CD4-positive, alpha-beta T cell treated with Interleukin-21 for 1 hour (primary cell): ENCODE measurements at places on chromosomes 12 and 14.
A peak's percentile ranks its signal among the peaks of the same experiment; 100 is the strongest.

DNA sequence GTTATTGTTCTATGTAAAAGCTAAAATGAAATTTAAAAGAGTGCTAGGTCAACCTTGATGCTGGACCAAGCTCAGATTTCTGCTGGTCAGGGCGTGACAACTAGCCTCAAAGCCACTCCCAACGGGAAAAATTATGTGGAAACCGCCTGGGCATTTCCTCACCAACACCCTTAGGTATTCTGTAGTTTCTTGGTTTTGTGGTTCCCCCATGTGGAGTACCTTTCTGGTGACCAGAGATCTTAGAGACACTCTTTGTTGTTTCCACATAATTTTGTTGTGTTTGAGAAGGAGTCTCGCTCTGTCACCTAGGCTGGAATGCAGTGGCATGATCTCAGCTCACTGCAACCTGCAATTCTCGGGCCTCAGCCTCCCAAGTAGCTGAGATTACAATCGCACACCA lies 119.9 kb downstream of the DENND5B start:
- DNase-seq, result no peak

DNA sequence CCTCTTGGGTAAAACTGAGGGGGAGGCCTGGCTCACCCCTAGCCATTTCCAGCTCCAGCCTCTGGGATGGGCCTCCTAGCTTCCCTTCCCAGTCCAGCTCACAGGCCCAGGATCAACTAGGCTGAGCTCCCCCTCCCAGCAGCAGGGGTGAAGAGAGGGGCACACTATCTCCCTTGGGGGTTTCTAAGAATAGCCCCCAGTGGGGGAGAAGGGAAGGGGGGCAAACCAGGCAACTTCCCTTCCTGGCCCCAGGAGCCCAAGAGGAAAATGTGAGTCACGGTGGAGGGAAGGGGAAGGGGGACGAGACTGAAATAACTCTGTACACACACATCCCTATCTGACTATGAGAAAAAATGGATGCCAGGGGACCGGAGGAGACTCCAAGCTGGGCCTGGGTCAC lies 9.0 kb downstream of the ADCY6 start:
- DNase-seq, result no peak

DNA sequence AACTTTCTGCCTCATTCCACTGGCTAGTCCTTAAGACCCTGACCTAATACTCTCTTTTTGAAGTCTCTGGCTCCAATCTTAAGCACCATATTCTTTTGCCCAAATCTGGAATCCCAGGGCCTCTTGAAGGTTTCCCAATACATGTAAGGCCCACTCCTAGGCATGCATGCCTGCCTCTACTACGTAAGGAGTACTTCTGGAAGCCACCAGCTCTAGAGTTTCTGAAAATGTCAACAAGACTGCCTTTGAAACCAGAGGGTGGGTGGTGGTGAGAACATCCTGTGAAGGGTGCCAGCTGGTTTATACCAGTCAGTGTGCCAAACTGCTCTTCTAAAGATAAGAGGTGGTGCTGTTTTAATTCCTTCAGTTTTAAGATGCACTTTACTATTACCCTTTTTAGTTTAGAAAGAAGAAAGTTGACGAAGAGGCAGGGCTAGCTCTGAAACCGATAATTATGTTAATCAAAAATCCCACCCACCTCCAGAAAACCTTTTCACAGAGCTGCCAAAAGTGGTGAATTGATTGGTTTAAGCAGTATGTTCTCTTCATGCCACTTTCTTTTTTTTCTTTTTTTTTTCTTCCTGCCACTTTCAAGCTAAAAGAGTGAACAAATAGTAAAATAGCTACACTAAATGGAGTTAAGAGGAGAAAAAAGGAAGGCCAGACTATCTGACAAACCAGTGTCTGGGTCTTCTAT lies 8.7 kb upstream of the WDR89 start:
- DNase-seq, result peak; percentile 74

DNA sequence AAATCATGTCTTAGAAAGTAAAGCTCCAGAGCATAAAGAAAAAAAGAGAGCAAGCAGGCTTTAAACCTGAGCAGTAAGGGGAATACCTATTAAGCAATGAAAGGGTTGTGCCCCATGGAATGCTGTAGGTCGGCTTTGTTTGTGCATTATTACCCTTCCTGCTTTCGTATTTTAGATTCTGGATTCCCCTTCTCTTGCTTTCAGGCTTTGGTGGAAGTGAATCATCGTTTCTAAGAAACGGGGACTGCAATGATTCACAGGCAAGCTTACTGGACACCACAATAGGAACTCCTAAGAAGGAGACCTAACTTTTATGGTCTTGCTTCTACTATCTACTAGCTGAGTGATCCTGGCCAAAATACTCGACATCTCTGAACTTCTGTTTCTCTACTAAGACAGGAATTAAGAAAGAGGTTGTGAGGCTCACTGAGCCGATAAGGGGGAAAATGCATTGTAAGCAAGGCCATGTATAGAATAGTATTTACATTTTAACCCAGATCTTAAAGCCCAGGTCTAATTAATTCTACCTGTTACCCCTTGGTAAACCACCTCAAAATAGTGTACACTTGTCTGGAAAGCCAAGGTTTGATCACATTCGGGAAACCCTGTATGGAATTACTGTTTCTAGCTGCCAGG lies 1.2 kb upstream of the BMAL2 start:
- peak; percentile 1 for DNase-seq

DNA sequence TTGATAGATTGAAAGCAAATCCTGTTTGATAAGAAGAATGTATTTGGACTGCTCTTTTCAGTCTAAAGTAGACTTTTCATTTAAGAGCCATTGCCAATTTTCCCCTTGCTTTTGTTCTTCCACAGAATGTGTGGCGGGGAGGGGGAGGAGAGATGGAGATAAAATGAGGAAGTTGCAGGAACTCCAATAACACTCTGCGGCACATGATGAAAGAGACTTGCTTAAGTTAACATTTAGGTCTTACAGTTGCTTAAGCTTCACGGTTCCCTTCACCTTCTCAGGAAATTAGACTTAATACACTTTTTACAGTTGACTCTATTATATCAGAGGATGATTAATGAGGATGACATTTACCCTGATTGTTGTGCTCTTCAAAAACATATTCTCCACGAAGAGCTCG lies 537.3 kb downstream of the TMTC2 start:
- DNase-seq, result no peak

- DNase-seq, result no peak
Measured at GRCh38 chr12:31510034-31510433, 80.9 kb downstream of the DENND5B start.

DNA sequence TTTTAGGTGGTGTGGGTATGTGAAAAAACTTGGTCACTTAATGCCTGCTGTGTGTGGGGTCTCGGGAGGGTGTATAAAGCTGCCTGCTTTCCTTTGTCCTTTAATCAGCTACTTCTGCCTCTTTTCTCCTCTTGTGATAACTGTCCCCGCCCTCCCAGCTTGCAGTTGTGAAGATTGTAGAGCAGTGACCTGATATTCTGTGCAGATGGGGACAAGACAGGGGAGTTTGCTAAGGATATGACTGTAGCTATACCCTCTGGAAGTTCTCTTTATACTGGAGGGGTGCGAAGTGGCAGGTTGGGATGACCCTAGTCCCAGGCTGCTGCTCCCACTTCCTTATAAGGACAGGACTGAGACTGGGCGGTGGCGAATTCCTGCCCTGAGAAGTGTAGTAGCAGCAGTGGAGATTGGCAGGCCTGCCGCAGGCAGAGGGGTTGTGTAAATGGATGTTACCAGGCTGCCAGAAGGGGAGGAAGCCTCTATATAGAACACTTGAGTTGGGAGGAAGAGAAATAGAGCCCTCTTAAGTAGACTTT lies 835 bp downstream of the MYL6 start:
- peak; percentile 38 for DNase-seq

DNA sequence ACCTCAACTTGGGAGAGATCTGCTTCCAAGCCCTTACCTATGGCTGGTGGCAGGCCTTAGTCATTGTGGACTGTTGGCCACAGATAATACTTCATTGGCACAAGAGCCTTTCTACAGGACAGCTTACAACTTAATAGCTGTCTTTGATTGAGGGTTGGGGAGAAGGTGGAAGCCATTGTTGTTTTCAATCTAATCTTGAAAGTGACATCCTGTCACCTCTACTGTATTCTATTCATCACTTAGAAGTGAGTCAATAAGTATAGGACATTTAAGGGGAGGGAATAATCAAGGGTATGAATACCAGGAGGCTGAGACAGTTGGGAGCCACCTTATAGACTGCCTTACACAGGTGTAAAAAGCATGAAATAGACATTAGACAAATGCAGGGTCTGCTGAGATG lies 906.3 kb downstream of the NRXN3 start:
- no peak for DNase-seq

DNA sequence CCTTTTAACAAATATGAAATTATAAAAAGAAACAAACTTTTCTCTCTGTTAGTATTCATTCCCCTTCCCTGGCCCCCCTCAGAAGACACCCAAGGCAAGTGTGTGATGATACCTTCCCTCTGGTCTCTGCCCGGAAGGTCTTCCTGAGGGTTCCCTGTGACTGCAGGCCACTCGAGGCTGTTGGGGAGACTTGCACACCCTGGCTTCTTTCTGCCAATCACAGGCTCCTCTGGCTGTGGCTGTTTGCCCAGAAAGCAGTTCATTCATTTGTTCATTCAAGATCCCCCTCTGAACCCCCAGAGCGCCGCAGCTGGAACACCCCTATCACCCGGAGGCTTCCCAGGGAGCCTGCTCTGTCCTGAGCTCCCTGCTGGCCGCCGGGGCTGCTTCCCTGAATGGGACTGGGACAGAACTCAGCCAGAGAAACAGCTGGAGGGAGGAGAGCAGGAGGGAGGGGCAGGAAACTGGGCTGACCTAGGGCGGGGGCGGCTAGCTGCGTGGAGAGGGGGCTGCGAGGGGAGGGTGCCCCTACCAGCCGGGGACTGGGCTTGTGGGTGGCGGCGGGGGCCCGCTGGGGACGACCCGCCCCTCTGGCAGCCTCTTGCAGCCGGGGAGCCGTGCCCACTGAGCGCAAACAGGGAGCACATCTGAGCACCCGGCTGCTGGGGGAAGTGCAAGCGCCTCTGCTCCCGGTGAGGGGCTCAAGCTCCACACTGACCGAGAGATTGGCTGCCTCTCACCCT lies at the start of gene CMKLR1:
Gene CMKLR1 (minus strand): TSS at position 397 of the 743 bp plus-strand sequence. CDS start 45,720 bp downstream, outside the sequence.
- no peak for DNase-seq

DNA sequence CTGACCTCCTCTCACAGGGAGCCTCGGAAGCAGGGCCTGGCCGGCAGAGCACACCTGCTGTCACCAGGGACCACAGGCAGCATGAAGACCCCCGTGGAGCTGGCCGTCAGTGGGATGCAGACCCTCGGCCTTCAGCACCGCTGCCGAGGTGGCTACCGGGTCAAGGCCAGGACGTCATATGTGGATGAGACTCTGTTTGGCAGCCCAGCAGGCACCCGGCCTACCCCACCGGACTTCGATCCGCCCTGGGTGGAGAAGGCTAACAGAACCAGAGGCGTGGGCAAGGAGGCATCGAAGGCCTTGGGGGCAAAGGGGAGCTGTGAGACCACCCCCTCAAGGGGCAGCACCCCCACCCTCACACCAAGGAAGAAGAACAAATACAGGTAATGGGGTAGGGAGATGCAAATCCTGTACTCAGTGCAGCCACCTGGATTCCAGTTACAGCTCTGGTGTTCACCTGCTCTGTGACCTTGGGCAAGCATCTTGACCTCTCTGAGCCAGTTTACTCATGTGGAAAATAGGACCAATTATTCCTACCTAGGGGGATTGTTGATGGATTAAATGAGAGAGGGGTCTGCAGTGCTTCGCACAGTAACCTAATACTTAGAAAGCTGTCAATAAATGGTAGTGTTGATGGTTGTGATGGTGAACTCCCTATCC lies 1.3 kb downstream of the RITA1 start:
- DNase-seq, result no peak

DNA sequence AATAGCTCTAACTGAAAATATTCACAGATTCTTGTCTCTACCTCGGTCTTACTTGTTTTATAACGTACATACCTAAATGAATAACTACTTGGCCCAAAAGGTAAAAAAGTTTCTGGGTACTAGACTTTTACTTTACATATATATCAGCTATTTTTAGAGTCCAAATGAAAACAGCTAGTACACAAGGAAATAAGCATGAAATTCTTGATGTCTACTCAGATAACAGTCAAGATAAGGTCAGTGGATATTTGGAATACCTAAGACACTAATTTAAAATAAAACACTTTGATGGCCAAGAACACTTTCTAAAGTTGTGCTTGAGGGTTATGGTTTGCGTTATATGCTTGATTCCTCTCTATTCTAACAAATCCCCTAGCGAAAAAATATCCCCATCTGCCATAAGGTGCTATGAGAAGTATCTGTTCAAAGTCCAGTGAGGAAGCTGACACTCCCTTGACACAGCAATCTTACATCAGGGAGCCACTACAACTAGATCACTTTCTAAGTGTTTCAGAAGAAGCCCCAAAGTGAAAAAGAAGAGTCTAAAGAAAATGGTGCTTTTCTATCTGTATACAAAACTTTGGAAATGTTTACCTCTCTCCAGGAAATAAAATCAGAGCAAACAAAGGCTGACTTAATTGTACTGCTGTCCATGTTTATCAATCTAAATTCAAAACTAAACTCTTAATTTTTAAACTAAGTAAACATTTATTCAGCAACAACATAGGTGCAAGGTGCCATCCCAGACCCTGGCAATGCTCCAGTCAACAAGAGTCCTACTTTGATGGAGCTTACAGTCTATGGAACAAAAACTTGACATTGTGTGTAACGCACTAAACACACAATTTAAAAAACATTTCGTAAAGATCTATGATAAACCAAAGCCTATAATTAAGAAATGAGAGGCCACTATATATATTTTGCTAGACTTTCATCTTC lies 11.7 kb downstream of the PTPN21 start:
- no peak for DNase-seq

DNA sequence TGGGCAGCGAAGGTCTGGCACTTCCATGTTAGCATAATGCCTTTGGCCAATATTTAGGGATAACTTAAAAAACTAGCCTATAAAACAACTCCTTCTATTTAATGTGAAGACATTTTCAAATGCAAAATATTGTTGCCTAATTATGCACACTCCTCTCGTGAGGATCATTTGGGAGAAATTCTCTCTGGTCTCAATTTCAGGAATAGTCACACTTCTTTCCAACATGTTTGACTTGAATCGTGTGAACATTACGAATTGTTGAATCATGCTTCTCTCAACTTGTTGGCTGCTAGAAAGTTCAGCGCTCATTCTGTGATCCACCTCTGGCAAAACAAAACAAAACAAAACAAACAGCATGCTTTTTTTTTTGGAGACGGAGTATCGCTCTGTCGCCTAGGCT lies 313.2 kb downstream of the SEC23A start:
- DNase-seq, result no peak

DNA sequence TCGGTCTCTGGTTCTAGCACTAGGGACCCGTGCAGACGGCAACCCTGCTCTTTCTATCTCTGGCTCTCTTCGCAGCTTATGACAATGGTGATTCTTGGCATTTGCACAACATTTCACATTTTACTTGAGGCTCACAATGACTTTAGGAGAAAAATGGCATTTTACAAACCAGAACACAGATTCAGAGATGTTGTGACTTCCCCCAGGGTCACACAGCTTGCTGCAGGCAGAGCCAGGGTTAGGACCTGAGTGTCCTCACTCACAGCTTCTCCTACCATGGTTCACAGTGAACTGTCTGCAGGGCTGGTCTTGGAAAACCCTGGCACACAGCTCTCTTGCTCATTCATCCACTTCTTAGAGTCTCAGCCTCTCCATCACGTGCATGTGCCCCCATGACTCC lies 23.7 kb downstream of the P2RX7 start:
- DNase-seq, result no peak
